ENCODE measurements at places on chromosomes 1 and 21.

GRCh38 chr1:219506473-219506899, 106.4 kb downstream of the ZC3H11B start:
- H3K4me3 ChIP-seq, result no peak overlapping the region
- H3K27me3 ChIP-seq, result no peaks in the 10 kb centered on the region
- H3K27ac ChIP-seq, result no peak overlapping the region
- no peaks in the 10 kb centered on the region for H3K4me1 ChIP-seq
- H3K36me3 ChIP-seq, result no peaks in the 10 kb centered on the region

GRCh38 chr1:53579221-53580008, 120.2 kb downstream of the DMRTB1 start:
- H3K27ac ChIP-seq, result no peak overlapping the region
- H3K4me3 ChIP-seq, result no peak overlapping the region
- no peak for DNase-seq

GRCh38 chr1:200365897-200366426, 43.9 kb downstream of the ZNF281 start:
- no peak overlapping the region for H3K4me3 ChIP-seq
- no peak for DNase-seq

GRCh38 chr1:58754683-58755467, 29.0 kb downstream of the JUN start:
- H3K4me3 ChIP-seq, result no peak overlapping the region
- H3K27me3 ChIP-seq, result no peaks in the 10 kb centered on the region
- H3K36me3 ChIP-seq, result no peaks in the 10 kb centered on the region

DNA sequence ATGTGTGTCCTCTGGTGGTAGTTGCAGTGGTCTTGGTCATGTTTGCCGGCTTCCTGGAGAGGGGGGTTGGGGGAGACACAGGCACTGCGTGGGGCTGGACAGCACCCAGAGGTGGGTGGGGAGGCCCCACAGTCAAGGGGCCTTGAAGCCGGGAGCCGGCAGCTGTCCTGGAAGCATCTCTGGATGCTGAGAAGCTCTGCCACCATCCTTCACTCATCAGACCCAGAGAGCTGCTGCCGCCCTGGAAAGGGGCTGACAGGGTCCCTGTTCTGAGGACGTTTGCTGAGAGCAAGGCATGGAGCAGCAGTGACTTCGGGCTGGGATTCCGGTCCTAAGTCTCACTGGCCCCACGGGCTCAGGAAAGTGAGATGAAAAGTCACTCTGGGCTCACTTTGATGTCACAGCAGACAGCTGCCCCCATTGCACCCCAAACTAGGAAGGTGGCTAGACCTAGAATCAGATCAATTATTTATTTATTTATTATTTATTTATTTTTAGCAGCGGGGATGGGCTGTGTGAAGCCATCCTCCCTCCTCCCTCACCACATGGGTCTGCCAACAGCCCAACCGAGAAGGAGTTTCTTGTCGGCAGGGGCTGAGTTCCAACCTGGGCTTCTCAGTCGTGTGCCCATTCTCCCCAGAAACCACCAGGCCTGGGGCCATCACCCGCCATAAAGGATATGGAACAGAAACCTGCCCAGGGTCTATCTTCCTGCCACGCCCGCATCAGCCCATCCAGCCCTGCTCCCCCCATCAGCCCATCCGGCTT, 547.4 kb downstream of the PTPRU start:
- no peaks in the 10 kb centered on the region for H3K4me1 ChIP-seq
- no peak overlapping the region for H3K27ac ChIP-seq
- no peak for DNase-seq
- no peaks in the 10 kb centered on the region for H3K27me3 ChIP-seq
- H3K4me3 ChIP-seq, result no peak overlapping the region

DNA sequence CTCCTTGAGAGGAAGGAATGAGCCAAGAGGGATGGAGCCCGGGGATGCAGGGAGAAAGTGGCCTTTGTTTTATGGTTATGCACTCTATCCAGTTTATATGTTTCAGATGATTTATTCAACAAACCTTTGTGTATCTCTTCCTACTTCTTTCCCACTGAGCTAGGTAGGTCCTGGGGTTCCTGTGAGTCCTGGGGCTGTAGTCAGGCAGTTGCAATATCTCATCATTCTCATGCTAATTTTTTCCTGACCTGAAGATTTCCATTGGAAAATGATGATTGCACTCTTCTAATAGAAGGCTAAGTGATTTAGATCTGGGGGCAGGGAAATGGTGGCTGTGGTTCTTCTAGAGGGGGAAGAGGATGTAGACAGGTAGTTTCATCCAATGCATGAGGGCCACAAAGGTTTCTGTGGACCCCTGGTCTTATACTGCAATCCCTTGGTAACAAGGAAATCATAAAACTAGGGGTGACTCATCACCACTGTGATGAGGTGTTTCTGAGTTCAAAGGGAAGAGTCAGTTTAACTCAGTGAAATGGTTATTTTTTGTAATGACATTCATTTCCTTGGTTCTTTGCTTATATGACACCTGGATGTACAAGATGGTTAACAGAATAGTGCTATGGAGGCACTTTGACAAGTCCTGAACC, 20.2 kb downstream of the B3GALT5 start:
- H3K27me3 ChIP-seq, result no peaks in the 10 kb centered on the region
- DNase-seq, result no peak
- no peak overlapping the region for H3K4me3 ChIP-seq
- H3K4me1 ChIP-seq, result no peaks in the 10 kb centered on the region
- no peaks in the 10 kb centered on the region for H3K36me3 ChIP-seq

DNA sequence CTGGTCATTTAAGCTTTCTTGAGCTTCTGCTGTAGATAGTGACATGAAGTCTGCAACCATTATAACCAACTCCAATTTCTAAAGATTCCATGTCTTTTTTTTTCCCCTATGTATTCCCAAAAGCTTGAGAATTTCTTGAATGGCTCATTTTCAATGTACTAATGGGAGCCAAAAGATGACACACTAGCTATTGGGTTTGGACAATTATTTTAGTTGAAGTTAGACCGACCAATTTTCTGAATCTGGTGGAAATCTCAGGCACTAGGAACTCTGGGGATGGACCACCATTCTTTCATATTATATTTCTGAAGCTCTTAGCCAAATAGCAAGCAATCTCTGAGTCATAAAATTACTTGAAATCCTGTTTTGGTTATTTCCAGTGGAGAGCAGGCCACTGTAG, 617.4 kb upstream of the ADAMTS5 start:
- no peak overlapping the region for H3K4me3 ChIP-seq
- no peaks in the 10 kb centered on the region for H3K27me3 ChIP-seq
- H3K36me3 ChIP-seq, result no peaks in the 10 kb centered on the region
- no peaks in the 10 kb centered on the region for H3K4me1 ChIP-seq
- DNase-seq, result no peak

- H3K27ac ChIP-seq, result no peak overlapping the region
- no peaks in the 10 kb centered on the region for H3K36me3 ChIP-seq
- H3K27me3 ChIP-seq, result no peaks in the 10 kb centered on the region
- DNase-seq, result no peak
Observed at GRCh38 chr1:37146071-37146470, 111.8 kb upstream of the GRIK3 start.

DNA sequence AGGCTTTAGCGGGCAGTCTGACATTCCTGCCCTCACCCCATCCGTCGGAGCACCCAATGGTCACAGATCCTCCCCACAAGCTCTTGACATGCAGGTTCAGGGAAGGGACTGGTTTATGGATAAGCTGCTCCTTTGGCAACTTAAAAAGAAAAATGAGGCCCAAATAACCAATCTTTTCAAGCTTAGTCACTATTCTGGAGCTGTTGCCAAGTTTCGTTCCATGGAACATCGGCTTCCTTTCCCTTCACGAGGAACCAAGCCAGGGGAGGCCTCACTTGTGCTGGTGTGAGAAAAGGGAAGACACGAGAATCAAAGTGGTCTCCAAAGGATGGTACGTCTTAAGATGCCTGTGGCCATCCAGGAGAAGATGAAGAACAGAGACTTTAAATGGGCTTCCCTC, 46.1 kb upstream of the LPAR3 start:
- no peaks in the 10 kb centered on the region for H3K27me3 ChIP-seq
- no peak overlapping the region for H3K4me3 ChIP-seq
- H3K4me1 ChIP-seq, result no peaks in the 10 kb centered on the region
- no peak for DNase-seq
- no peaks in the 10 kb centered on the region for H3K36me3 ChIP-seq
- no peak overlapping the region for H3K27ac ChIP-seq

DNA sequence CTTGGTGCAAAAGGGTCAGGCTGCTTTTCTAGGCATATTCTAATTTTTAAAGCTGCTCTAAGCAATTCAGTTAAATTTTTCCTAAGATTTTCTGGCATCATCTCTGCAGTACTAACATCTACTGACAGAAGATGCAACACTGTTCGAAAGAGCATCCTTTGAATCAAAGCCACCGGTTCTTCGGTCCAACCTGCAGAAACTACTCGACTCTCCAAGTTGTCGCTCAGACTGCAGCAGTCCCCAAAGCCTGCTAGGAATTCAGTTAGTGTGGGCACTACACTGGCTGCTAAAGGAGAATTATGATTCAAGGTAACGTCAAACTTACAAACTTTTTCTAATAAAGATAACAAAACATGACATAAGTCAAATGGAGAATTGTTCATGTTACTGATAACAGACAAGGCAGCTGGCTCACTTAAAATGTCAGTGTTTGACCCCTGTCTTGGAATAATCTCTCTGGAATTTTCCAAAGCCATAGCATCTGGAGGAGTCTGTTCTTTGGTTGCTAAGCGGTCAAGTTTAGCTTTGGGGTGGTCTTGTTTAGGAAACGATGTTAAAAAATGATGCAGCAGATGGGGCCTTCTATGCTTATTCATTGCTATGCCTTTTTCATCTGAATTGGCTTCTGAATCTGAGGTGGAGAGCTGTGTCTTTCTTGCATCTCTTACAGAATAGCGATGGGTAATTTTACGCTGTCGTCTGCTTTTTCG, 56.9 kb downstream of the LYST start:
- no peaks in the 10 kb centered on the region for H3K36me3 ChIP-seq
- H3K4me3 ChIP-seq, result no peak overlapping the region
- peaks cover 2% of the 10 kb centered on the region for H3K4me1 ChIP-seq
- no peaks in the 10 kb centered on the region for H3K27me3 ChIP-seq
- H3K27ac ChIP-seq, result no peak overlapping the region

GRCh38 chr1:164707868-164708331, 148.9 kb downstream of the PBX1 start:
- H3K36me3 ChIP-seq, result no peaks in the 10 kb centered on the region
- no peak for DNase-seq
- peaks cover 39% of the 10 kb centered on the region for H3K4me1 ChIP-seq
- no peak overlapping the region for H3K4me3 ChIP-seq

DNA sequence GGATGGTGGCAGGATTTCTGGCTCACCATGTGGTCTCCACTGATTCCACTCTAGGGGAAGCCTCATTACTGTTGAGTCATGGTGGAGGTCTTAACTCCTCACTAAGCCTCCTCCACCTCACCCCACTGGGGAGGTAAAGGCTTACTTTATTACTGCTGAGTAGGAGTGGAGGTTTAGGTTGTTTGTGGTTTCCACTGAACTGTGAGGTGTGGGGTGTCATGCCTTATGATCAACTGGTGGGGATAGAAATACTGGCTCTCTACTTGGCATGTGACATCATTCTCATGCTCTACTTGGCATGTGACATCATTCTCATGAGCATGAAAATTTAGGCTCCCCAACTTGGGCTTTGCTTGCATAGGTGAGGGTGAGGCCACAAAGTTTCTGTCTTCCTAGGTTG, 35.6 kb downstream of the COL6A1 start:
- no peaks in the 10 kb centered on the region for H3K27me3 ChIP-seq
- H3K27ac ChIP-seq, result no peak overlapping the region
- no peaks in the 10 kb centered on the region for H3K36me3 ChIP-seq

- no peak overlapping the region for H3K4me3 ChIP-seq
- no peaks in the 10 kb centered on the region for H3K4me1 ChIP-seq
- H3K27me3 ChIP-seq, result no peaks in the 10 kb centered on the region
- H3K27ac ChIP-seq, result no peak overlapping the region
- no peaks in the 10 kb centered on the region for H3K36me3 ChIP-seq
Observed at GRCh38 chr1:34292472-34292871, 115.8 kb downstream of the C1orf94 start.

GRCh38 chr1:18938707-18939070, 17.8 kb downstream of the IFFO2 start:
- H3K4me3 ChIP-seq, result no peak overlapping the region
- H3K27me3 ChIP-seq, result no peaks in the 10 kb centered on the region
- no peaks in the 10 kb centered on the region for H3K4me1 ChIP-seq
- H3K36me3 ChIP-seq, result no peaks in the 10 kb centered on the region
- DNase-seq, result no peak
- H3K27ac ChIP-seq, result no peak overlapping the region

DNA sequence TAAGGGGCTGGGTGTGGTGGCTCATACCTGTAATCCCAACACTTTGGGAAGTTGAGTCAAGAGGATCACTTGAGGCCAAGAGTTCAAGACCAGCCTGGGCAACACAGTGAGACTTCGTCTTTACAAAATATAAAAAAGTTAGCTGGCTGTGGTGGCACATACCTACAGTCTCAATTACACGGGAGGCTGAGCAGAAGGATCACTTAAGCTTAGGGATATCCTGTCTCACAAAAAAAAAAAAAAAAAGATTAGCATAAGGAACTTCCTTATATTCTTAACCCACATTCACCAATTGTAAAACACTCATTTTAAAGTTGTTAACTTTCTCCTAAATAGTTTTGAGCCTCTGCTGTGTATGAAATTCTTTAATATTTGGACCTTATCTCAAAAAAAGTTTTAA, 53.1 kb downstream of the ABCD3 start:
- no peak overlapping the region for H3K4me3 ChIP-seq
- no peaks in the 10 kb centered on the region for H3K27me3 ChIP-seq
- H3K36me3 ChIP-seq, result no peaks in the 10 kb centered on the region
- H3K4me1 ChIP-seq, result no peaks in the 10 kb centered on the region
- H3K27ac ChIP-seq, result no peak overlapping the region

GRCh38 chr1:11342621-11343032, 69.6 kb downstream of the UBIAD1 start:
- H3K4me1 ChIP-seq, result no peaks in the 10 kb centered on the region
- DNase-seq, result no peak
- no peaks in the 10 kb centered on the region for H3K27me3 ChIP-seq

GRCh38 chr1:37410815-37411214, 63.6 kb upstream of the ZC3H12A start:
- no peaks in the 10 kb centered on the region for H3K4me1 ChIP-seq
- no peak for DNase-seq
- no peaks in the 10 kb centered on the region for H3K27me3 ChIP-seq
- H3K27ac ChIP-seq, result no peak overlapping the region

GRCh38 chr1:168263130-168263529, 17.5 kb upstream of the TBX19 start:
- H3K36me3 ChIP-seq, result no peaks in the 10 kb centered on the region
- no peak overlapping the region for H3K4me3 ChIP-seq
- H3K27me3 ChIP-seq, result no peaks in the 10 kb centered on the region
- no peak overlapping the region for H3K27ac ChIP-seq

- H3K36me3 ChIP-seq, result no peaks in the 10 kb centered on the region
- peak; percentile 89 for DNase-seq
- H3K27ac ChIP-seq, result peak overlapping the region; percentile 97
- no peaks in the 10 kb centered on the region for H3K27me3 ChIP-seq
- H3K4me1 ChIP-seq, result peaks cover 4% of the 10 kb centered on the region
Observed at GRCh38 chr1:93846206-93846991, 32.6 kb downstream of the DNTTIP2 start.

GRCh38 chr1:226350519-226350865, 41.5 kb upstream of the LIN9 start:
- H3K4me3 ChIP-seq, result no peak overlapping the region
- H3K27me3 ChIP-seq, result no peaks in the 10 kb centered on the region
- peak overlapping the region; percentile 59 for H3K27ac ChIP-seq
- peaks cover 6% of the 10 kb centered on the region for H3K4me1 ChIP-seq

- no peak for DNase-seq
- H3K4me1 ChIP-seq, result peaks cover 8% of the 10 kb centered on the region
- no peaks in the 10 kb centered on the region for H3K27me3 ChIP-seq
- no peak overlapping the region for H3K4me3 ChIP-seq
- H3K27ac ChIP-seq, result no peak overlapping the region
Observed at GRCh38 chr1:201925981-201926645, 20.2 kb downstream of the LMOD1 start.

- no peaks in the 10 kb centered on the region for H3K4me1 ChIP-seq
- no peaks in the 10 kb centered on the region for H3K27me3 ChIP-seq
Observed at GRCh38 chr1:223188618-223189356, 45.7 kb upstream of the TLR5 start.

Data from ovary (tissue), 10 donors.